ENCODE measurements at places on chromosomes 4 and X. TPM values are rescaled to one million over a fixed set of nuclear protein-coding genes. Genes with fewer than 3 reads are reported as not detected.

- no peak for DNase-seq
Measured at GRCh38 chrX:24184018-24184417, 34.5 kb downstream of the ZFX start.

- no peak for DNase-seq
Measured at GRCh38 chr4:111639876-111640275, 505.4 kb upstream of the FAM241A start.

GRCh38 chrX:13094374-13094773 is 50.0 kb upstream of the FAM9C start:
- no peak for DNase-seq

DNA sequence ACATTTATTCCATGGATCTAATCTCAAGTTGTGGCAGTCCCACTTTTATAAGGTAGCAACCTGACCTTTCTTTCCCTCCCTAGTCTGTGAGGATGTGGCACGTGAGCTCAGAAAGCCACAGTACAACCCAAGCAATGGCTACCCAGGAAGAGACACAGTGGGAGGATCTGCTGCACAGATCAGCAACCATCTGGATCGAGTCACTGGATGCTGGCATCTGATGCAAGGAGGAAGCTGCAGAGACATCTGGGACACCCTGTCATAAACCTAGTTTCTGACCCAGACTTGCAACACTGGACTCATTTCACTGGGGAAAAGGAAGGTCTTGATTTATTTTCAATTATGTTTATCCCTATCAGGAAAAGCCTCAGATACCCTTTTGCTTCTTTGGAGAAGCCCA is 327.1 kb downstream of the PAPSS1 start:
- DNase-seq = no peak

- no peak for DNase-seq
Measured at GRCh38 chrX:16284842-16285241, 117.6 kb downstream of the MAGEB17 start.

DNA sequence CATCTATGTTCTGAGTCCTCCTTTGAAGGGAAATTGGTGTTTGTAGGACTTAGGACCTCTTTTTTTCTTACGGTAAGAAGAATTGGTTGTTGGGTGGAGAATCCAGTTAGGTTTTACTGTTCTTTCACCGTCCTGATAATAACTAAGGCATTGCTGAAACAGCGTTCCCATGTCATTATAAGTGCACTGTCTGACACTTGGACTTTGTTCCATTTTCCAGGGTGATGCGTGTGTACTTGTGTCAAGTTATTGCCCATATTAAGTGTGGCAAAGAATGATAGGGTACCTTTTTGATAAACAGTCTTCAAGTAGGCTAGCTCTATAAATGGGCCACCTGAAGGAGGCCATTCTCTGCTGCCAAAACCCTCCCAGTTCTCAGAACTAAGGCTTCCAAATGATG is 119.7 kb downstream of the AASDH start:
- DNase-seq = no peak

- DNase-seq = no peak
Measured at GRCh38 chrX:9578083-9578779, 113.4 kb downstream of the TBL1X start.

GRCh38 chr4:53591372-53591892 is at the start of gene LNX1:
Gene LNX1, minus strand, starts transcription at chr4:53591486. Its CDS starts 17,484 bp downstream, at chr4:53574002.
- no peak for DNase-seq

DNA sequence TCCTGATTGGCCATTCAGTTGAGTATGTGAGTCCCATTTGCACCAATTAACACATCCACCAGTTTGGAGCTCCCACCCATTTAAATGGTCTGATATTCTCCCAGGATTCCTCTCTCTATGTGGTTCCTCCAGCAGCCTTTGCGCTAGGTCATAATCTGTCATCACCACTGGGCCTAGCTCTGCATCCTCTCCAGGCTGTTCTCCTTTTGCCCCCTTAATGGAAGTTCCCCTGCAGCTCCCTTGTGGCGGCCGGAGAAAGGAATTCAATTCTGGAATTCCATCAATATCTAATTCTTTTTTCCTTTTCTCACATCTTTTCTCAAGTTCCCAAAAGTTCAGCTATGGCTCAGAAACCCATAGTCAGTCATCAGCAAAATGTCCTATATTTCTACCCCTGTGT is 2184.4 kb upstream of the AGA start:
- no peak for DNase-seq

- no peak for DNase-seq
Measured at GRCh38 chr4:86818211-86818610, 31.0 kb downstream of the SLC10A6 start.

DNA sequence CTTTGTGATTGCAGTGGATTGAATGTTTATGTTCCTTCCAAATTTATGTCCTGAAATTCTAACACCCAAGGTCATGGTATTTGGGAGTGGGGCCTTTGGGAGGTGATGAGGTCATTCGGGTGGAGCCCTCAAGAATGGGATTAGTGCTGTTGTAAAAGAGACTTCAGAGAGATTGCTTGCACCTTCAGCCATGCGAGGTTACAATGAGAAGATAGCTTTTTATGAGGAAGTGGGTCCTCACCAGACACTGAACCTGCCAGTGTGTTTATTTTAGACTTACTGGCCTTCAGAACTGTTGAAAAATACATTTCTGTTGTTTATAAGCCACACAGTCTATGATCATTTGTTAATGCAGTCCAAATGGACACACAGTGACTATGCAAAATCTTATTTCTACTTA is 161.0 kb upstream of the GPRIN3 start:
- DNase-seq = no peak

DNA sequence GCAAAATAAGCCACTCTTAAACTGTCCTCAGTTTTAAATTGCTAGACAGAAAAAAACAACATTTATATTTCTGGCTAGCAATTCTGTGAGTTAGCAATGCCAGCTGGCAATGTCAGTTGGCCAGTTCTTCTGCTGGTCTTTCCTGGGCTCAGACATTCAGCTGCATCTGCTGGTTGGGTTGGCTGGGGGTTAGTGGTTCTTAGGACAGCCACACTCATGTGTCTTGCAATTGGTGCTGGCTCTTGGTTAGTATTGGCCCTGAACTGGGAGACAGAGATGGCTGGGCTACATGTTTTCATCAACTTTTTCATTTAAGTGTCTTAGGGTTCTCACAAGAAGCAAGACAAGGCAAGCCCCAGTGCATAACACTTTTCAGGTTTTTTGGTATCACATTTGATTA is 48.0 kb upstream of the PDLIM5 start:
- no peak for DNase-seq

DNA sequence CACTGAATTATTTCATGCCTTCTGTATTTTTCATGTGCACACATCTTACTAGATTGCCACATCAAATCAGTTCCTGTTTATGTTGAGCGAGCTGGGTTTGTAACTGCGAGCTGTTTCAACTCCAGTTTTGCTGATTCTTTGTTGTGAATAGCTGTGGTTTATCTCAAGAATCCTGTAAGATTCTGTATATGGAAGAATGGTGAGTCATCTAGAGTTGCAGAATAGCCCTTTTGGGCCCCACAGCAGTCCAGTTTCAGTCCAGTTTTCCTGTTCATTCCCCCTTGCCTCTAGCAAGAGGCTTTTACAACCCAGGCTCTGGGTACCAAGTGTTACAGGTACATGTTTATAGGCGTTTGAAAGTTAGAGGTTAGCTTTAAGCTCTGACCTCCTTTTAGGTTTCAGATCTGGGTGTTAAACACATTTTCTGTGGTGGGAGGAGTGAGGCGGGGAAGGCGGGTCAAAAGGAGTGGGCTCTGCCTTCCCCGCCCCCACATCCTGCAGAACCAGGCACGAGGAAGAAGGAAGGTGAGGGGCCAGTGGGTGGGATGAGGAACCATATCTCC is 32.7 kb downstream of the TBC1D14 start:
- no peak for DNase-seq

GRCh38 chrX:3699821-3700381 is 13.5 kb downstream of the PRKX start:
- DNase-seq = no peak

DNA sequence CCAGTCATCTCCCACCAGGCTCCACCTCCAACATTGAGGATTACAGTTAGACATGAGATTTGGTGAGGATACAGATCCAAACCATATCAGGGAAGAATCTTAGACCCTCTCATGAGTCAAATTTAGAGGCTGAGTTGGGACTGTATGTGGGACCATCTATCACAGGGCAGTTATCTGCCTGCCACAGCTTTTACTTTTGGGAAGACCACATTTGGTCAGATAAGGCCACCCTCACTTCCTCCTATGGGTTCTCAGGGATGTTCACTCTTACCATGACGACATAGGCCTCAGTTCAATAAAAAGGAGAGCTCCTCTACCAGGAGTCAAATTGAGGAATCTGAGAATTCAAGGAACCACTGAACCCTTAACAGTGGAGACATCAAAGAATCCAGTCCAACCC is 2.1 kb downstream of the MAGEB2 start:
- DNase-seq = no peak

DNA sequence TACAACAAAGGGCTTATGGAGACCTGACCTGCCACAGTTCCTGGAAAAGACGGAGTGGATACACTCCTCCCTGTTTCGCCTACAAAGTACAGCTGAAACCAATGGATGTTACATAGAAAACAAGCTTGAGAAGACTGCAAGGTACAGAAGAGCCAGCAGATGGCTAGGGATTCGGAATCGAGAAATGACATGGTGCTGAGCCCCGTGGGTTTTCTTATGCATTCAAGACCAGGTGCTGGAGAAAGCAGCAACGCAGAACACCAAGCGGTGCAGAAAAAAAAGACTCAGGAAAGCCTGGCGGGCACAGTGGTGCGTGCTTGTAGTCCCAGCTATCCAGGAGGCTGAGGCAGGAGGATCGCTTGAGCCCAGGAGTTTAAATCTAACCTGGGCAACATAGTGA is 13.8 kb downstream of the TIMM17B start:
- no peak for DNase-seq

DNA sequence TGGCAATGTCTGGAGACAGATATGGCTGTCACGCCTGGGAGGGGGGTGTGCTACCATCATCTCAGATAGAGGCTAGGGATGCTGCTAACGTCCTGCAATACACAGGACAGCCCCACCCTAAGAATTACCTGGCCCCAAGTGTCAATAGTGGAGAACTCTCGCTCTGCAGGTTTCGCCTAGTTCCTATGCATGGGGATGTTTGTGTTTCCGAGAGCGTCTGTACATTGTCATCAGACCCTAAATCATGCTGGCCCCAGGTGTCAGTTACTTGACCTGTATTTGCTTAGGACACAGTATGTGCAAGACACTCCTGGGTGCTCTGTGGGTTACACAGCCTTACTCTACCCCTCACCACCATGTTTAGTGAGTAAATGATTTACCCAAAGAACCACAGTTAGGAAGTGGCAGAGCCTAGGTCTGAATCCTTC is 90.8 kb downstream of the AFF1 start:
- DNase-seq = no peak

DNA sequence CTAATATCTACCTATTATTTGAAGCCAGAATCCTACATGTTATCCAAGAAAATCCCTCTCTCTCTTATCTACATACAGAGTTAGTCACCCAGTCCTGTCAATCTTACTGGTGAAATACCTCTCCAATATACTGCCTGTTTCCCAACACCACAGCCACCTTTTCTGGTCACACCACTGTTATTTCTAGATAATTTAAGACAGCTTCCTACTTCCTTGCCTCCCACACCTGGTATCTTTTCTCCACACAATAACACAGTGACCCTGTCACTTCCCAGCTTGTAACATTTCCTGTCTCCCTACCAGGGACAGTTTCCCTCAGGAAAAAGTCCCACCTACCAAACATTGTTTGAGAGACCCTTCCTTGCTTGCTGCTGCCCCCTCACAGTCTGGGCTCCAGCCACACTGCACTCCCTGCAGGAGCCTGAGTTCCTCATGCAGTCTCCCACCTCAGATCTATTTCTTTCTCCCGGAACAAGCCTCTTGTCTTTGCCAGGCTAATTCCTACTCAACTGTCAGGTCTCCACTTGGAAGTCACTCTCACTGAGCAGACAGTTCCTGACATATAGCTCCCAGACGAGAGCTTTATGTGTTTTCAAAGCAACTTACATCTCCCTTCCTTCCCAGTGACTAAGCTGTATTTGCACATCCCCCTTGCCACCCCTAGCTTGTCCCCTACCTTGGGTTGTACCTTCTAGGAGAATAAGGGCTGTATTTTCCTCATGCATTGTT is 73.6 kb upstream of the QRFPR start:
- DNase-seq = no peak

The LGI2 gene
- not detected for total RNA-seq

The BMPR1B gene
- total RNA-seq = not detected

The RBM47 gene
- 32.9 TPM for total RNA-seq

The ASMTL gene
- total RNA-seq = 41.8 TPM

The SYN1 gene
- 0.21 TPM for total RNA-seq

The FATE1 gene
- total RNA-seq = not detected

The CLOCK gene
- 7.4 TPM for total RNA-seq

The ASB9 gene
- 0.78 TPM for total RNA-seq

The PGM2 gene
- 52.5 TPM for total RNA-seq

The CORIN gene
- 0.30 TPM for total RNA-seq

Data from activated T-helper 2 cell treated with anti-CD3 and anti-CD28 coated beads, Interferon-gamma antibody, Interleukin-2, Interleukin-4, amounts not matched to agents 10 μg/mL and 5 μg/mL and 100 μg/mL, durations not matched to agents 14 hours and 24 hours and 36 hours (primary cell).